G401 (cell line): ENCODE measurements at places on chromosomes 5 and 9. TPM values are rescaled to one million over a fixed set of nuclear protein-coding genes. Genes with fewer than 3 reads are reported as not detected.

The TBC1D9B gene
- 47.4 and 58.0 TPM in 2 replicates for total RNA-seq

DNA sequence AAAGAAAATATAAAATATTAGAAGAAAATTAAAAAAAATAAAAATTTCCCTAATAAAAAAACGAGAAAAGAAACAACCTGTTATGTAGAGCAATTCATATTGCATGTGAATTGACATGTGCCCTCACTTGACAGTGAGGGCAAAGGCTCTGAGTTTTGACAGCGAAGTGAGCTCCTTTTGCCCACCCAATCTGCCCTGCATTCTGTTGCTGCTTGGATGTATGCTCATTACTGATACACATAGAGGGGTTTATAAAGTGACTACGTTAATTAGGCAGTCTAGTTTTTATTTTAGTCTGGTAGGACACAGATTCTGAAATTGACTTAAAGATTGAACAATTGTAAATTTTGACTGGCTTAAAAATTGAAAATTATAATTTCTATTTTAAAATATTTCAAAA, 949.4 kb downstream of the TLE4 start:
- no peak for DNase-seq

The PGGT1B gene
- total RNA-seq = 5.6 and 9.3 TPM in 2 replicates

The PROB1 gene
- total RNA-seq = 0.55 and 0.78 TPM in 2 replicates
